ENCODE measurements at places on chromosomes 4 and X.

DNA sequence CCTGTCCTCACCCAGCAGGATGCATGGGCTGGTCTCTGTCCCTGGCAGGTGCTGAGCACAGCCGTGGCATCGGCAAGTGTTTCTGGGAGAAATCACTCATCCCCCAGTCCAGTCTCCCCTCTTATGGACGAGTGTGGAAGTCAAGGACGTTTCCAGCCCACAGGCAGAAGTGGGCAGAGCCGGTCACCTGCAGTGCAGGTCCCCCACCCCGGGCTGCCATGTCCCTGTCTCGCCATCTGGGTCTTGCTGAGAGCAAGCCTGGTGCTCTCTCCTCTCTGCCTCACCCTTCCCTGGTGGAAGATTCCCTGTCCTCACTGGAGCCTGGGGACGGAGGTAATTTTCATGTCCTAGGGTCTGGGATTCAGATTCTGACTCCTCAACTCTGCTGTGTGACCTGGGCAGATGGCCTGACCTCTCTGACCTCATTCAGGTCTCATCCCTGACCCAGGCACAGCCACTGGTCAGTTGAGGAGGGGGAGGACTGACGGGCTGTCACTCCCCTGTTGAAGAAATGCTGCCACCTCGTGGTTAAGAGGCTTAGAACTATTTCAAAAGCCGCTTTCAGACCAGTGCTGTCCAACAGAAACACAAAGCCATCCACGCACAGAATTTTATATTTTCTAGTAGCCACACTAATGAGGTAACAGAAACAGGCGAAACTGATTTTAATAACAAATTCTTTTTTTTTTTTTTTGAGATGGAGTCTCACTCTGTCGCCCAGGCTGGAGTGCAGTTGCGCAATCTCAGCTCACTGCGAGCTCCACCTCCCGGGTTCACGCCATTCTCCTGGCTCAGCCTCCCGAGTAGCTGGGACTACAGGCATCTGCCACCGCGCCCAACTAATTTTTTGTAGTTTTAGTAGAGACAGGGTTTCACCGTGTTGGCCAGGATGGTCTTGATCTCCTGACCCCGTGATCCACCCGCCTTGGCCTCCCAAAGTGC, 1.8 kb downstream of the CPZ start:
- DNase-seq, result no peak

DNA sequence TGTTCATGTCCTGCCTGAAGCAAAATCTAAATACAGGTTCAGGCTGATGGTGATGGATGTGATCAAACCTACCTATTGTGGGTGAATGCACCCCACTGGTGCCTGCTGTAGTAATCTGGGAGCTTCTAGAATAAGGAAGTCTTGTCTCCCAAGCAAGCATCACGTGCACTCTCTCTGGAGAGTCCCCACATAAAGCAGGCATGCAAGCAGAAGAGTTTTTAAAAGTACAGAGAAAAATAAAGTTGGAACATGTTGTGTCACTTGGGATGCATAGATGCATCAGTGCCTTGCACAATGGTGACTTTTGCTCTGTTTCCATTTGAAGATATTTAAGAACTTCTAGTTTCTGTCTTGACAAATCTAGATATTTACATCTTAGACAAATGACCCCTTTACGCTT, 54.9 kb downstream of the MAD2L1 start:
- no peak for DNase-seq

GRCh38 chr4:15202481-15202880, 200.2 kb downstream of the CPEB2 start:
- no peak for DNase-seq

GRCh38 chrX:68568136-68568535, 69.3 kb downstream of the YIPF6 start:
- DNase-seq, result no peak

DNA sequence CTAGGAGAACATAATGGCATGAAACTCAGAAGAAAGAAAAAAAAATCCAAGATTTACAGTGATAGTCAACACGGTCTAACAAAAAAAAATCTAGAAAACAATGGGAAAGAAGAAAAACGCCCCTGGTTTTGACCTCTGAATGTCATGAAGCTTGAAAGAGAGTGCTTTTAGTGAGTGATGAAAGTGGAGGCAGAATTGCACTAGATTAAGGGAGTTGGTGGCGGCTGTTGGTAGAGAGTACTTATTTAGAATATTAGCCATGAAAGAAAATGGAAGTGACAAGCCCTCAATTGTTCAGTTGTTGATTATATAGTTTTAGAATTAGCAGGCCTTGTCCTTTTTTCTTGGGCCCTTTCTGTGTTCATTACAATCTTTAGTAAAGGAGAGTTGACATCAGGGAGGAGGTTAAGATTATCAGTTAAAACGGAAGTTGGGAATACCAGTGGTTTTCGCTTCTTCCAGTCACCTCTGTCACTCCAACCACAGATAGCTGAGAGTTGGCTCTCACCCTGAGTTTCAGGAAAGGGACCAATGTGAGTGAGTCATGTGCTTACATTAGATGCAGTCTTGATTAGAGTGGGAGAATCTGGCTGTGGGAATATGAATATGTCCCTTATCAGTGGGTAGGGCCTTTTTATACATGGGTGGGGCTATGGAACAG, 29.7 kb downstream of the EREG start:
- no peak for DNase-seq

DNA sequence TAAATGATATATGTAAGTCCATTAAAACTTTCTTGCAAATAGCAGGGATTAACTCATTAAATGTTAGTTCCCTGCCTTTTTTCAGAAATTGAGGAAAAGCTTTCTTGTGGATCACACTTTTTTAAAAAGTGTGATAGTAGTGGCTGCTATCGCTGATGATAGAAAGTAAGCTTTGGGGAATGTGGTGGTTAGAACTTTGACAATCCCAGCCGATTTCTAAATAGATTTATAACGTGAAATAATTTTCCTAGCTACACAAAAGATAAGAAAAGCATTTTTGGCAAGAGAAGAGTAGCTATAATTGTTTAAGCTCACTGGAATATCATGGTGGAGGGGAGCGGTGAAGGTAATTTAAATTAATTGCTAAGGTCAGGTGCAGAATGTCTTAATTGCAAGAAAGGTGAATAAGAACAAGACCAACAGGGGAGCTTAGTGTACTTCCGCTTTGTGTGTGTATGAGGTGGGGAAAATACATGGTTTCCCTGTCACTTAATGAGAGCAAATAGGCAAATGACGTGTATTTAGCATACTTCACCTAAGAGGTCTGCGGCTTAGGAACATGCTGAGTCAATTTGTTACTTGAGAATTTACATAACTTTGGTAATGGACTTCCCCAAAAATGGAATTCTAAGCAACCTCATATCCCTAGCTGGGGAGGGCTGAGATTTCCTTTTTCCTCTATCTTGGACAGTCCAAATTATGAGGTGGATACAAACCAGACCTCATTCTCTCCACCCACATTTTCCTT, 11.7 kb upstream of the IL21 start:
- DNase-seq, result no peak

- no peak for DNase-seq
Measured at GRCh38 chr4:89625599-89626293, 211.2 kb downstream of the SNCA start.

- no peak for DNase-seq
Measured at GRCh38 chr4:151673908-151674520, 86.8 kb downstream of the GATB start.

GRCh38 chr4:112652216-112652615, 15.3 kb downstream of the LARP7 start:
- no peak for DNase-seq

DNA sequence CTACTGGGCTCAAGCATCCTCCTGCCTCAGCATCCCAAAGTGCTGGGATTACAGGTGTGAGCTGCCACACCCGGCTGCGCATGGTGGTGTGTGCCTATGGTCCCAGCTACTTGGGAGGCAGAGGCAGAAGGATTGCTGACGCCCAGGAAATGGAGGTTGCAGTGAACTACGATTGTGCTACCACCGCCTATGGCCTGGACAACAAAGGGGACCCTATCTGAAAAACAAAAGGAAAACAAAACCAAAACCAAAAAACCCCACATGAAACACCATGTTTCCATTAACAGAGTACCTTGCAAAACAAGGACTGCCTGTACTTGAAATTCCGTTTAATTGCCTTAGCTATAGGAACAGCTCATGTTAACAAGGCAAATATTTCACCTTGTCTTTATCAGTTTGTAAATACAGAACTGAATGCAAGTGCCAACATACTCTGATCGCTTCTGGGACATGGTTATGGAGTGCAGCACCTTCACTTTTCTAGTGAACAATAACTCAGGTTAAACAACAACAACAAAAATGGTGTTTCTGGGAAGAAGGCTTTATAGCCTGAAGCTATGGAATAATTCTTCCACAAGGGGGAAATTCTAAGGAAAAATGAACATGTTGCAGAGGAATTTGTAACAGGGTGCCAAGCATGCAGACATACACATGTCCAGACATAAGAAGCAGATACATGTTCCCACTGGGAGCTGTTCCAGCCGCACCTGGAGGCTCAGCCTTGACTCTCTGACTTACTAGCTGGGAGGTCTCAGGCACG, 73.2 kb upstream of the STS start:
- DNase-seq, result no peak

- DNase-seq, result no peak
Measured at GRCh38 chr4:14865804-14866203, 136.5 kb upstream of the CPEB2 start.

DNA sequence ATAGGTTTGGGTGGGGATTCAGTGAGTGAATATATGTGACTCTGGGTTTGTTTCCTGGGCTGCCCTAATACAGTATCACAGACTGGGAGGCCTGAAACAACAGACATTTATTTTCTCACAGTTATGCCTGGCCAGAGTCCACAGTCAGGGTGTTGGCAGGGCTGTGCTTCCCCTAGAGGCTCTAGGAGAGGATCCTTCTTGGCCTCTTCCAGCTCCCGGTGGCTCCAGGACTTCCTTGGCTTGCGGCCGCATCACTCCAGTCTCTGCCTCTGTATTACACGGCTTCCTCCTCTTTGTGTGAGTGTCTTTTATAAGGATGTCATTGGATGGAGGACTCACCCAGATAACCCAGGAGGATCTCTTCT, 5.2 kb upstream of the JAKMIP1 start:
- DNase-seq, result peak; percentile 36

DNA sequence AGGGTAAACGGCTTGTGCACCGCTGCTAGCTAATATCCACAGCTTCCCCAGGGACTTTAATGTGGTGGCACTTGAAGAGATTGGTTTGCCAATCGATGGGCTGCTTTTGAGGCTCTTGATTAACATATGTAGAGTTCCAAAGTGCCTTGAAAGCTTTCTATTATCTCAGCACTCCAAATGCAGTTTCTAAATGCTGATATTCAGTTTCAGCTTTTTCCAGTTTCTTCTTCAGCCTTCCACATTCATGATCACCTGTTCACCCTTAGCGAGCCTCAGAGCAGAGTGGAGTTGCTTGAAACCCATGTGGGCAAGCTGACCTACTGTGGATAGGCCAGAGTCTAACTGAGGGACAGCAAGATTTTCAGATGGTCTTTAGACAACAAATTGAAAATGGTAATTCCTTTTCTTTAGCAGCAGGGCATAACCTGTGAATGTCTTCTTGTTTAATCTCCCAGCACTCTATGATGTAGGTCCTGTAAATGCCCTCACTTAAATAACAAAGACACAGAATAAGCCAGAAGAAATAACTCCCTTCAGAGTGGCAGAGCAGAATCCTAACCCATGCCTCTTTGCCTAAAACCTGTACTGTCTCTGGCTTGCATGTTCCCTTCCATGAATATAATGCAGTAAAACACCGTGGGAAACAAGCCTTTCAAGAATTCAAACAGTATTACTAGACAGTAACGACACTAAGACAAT, 99.8 kb downstream of the TSPAN5 start:
- DNase-seq, result no peak

DNA sequence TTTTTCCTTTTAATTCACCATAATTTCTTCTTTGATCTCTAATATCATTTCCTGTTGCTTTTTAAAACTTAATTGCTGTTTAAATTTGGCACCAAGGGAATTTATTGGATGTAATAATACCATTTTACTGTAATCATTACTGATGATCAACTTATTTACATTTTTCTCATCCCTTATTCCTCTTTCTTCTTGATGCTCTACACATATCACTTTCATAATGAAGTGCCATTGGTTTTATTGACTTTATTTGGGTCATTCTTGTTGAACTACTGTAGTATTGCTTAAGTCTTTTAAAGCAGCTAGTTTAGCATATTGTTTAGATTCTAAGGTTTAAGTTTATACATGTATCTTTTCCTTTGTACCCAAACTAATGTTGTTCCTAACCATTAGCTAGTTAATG, 130.7 kb downstream of the SLC4A4 start:
- no peak for DNase-seq

DNA sequence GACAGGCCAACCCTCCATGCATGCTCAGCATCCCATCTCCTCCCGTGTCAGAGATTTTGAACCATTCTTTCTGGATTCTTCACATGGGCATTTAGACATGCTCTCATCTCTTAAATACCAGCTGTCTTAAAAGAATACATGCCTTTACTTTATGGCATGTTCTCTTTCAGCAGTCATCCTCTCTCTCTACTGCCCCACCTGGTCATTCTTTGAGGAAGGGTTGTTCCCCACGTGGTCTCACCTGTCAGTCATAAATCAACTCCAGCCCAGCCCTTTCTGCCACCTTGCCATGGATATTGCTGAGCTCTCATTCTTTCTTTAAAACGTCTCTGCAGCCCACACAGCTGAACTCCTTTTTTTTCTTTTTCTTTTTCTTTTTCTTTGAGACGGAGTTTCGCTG, 111.3 kb downstream of the ARHGAP10 start:
- no peak for DNase-seq

- no peak for DNase-seq
Measured at GRCh38 chr4:81421346-81422218, 50.1 kb downstream of the RASGEF1B start.

- DNase-seq, result no peak
Measured at GRCh38 chrX:5646818-5647217, 581.8 kb downstream of the NLGN4X start.

GRCh38 chrX:39360101-39360500, 558.8 kb downstream of the MID1IP1 start:
- DNase-seq, result no peak

GRCh38 chr4:72641611-72642010, 72.6 kb upstream of the ADAMTS3 start:
- DNase-seq, result no peak

DNA sequence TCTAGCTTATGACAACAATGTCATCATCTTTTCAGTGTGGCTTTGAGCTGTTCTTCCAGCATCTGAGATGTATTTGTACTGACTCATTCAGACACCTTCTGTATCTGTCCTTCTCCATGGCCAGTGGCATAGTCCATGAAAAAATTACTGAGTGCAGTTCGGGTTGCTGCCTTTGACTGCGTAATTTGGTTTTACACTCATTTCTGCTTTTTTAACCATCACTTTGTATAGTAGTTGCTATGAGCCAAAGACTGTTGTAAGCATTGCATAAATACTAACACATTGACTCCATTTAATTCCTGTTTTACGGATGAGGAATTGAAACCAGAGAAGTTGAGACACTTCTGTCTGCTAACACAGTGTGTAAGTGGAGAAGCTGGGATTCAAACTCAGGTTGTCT, 190.7 kb upstream of the MID1 start:
- no peak for DNase-seq

- no peak for DNase-seq
Measured at GRCh38 chr4:182752158-182752910, 164.9 kb downstream of the DCTD start.

- DNase-seq, result no peak
Measured at GRCh38 chr4:61514991-61515390, 314.9 kb downstream of the ADGRL3 start.
